ENCODE measurements at places on chromosomes 2 and 18.
A peak's percentile ranks its signal among the peaks of the same experiment; 100 is the strongest.

DNA sequence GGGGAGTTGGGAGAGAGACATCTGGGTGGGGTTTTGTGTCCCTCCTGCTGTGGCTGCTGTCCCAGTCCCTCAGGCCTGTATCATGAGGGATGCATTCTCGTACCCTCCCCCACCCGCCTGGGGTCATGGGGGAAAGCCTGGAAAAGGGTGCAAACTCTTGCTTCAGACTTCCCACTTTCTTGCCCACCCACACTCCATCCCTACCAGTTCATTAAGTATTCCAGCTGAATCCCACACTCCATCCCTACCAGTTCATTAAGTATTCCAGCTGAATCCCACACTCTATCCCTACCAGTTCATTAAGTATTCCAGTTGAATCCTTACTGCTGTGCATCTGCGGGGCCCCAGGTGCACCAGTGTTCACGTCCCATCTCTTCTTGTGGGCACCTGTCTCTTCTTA is 116.3 kb downstream of the ACAA2 start:
- DNase-seq = no peak

DNA sequence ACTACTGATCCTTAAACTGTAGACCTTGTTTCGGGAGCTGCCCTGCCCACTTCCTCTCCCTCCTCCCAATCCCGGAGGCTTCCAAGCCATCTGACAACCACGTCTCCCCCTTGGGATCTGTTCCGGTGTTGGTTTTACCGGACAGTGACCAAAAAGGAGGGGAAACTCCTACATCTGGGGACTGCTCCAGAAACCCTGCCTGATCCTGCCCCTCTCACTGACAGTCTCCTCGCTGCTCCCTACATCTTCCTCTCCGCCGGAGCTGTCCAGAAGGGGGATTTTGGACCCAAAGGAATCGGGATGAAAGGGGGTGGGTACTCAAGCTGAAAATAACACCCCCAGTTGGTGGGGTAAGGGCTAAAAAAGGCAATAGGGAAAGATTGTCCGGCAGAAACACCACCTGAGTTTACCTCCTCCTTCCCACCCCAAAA is 1.5 kb downstream of the INO80D start:
- DNase-seq = peak; percentile 22

DNA sequence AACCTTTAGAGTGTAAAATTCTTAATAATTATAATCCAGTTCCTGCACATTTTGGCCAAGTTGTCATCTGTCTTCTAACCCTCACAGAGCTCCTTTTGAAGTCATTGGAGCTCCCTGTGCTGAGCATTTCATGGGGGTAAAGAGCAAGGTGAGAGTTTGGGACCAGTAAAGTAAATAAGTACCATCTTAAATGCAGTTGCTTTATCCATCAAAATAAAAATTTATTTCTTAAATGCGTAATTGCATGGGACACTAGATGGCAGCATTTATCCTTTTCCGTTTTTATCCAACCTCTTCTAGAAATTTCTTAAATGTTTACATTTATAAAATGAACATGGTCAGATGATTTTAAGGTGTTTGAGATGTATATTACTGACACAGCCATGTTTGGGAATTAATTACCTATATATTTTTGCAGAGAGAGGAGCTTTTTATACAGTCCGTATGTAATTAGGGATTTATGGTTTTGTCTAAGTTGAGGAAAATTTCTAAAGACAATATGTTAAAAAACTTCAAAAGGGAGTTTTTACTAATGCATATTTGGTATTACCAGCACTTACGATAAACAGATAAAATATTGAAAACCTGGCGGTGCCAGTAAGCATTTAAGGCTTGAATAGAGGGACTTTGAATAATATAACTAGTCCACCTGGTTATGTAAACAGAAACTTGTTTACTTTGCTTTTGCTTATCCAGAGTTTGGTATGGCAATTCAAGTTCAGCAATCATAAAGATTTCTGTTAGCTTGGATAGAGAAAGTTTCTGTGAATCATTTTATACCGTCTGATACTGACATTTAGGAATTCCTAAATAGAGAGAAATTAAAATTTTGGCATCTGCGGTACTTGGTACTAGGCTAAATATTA is 54.5 kb downstream of the ACSL3 start:
- no peak for DNase-seq

GRCh38 chr2:229980431-229981184 is 58.3 kb downstream of the FBXO36 start:
- peak; percentile 58 for DNase-seq

GRCh38 chr2:218998414-218999002 is 5.3 kb upstream of the CRYBA2 start:
- DNase-seq = no peak

DNA sequence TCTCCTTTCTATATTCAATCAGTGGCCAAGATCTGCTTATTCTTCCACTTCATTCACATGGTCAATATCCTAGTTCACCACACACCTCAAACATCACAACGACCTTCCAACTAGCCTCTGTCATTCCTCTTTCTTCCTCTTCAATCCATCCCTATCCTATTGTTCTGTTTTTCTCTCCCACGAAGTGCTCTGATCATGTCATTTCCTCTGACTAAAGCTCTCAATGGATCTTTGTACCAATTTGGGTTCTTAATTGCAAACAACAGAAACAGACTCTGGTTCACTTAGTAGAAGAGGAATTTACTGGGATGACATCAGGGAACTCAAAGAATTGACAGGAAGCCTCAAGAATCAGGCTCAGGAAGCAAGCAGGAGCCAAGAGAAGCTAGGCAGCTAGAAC is 23.5 kb downstream of the WNT10A start:
- DNase-seq = no peak

DNA sequence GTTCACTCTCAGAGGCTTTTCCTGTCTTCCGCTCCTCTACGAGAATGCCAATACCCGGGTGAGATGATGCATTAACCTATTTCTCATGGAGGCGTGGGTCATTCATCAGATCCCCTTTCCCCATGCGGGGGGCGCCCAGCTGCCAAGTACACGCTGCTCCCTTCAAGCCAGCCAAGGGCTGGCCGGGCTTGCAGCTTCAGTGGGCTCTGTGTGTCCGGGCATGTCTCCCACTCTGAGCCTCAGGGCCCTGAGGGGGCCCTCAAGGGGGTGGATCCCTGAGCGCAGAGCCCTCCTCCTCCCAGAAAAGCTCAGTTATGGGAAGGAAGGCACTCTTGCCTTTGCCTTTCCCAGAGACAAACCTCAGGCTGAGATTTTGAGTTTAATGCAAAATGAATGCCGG is 431.8 kb upstream of the MYT1L start:
- DNase-seq = no peak

DNA sequence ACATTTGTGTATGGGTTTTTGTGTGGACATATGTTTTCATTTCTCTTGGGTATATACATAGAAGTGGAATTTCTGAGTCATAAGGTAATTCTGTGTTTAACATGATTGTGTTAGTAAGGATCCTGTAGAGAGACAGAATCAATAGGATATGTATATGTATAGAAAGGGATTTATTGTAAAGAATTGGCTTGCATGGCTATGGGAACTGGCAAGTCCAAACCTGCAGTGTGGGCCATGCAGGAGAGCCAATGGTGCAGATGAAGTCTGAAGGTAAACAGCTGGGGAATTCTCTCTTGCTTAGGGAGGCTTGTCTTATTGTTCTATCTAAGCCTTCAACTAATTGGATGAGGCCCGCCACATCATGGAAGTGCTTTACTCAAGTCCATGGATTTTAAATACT is 39.2 kb upstream of the IL1R2 start:
- DNase-seq = no peak

DNA sequence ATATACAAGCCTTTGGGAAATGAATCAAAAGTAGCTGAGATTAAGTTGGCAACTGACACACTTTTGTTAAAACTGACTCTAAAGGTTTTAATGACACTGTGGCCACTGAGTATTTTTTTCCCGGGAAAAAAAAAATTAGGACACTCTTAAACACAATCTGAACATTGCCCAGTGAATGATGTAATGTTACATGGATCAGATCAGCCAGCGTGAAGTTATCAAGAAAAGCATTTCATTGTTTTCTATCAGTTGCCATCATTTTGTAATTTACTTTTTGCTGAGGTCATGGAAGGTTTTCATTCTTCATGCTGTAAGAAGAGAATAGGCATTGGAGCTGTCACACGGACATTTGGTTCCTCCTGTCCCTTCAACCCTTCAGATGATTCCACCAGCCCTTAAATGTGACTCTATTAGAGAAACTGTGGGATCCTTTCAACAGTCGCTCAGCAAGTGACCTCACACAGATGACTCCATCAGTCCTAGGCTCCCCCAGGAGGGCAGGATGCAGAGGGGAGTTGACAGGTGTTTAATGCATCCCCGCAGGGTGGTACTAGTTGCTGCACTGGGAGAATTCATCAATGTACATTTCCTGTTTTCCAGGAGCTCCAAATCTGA is 164.2 kb downstream of the MGAT5 start:
- DNase-seq = no peak

DNA sequence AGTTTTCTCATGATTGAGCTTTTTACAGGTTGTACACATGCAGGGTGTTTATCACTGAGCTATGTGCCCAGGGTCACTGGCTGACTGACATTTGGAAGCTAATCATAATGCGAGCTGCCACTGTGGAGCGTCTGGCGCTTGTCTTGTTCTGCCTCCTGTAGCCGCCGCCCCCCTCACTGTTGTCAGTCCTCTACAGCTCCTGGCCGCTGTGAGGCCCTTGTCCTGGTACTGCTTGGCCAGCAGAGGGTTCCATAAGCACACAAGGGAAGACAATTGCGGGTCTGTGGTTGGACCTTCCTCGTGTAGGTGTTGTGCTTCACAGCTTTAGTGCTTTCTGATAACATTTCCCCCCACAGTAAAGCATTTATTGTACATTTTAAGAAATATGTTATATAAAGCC is 105.6 kb upstream of the LDLRAD4 start:
- no peak for DNase-seq

- DNase-seq = no peak
These were observed 263.1 kb upstream of the GYPC start for GRCh38 chr2:126392889-126393288.

GRCh38 chr2:45761635-45762034 is 110.2 kb downstream of the PRKCE start:
- DNase-seq = no peak

GRCh38 chr2:2512931-2513330 is 181.9 kb upstream of the MYT1L start:
- DNase-seq = no peak
